ENCODE measurements at places on chromosomes 6 and 20. TPM values are rescaled to one million over a fixed set of nuclear protein-coding genes. Genes with fewer than 3 reads are reported as not detected.

- no peak for DNase-seq
Measured at GRCh38 chr6:97026298-97026697, 101.8 kb downstream of the KLHL32 start.

Gene OOEP
- 1.1 TPM for polyA plus RNA-seq

GRCh38 chr6:82818727-82819126, 246.9 kb downstream of the UBE3D start:
- DNase-seq, result no peak

Gene IRAK1BP1
- 2.3 TPM for polyA plus RNA-seq

- peak; percentile 90 for DNase-seq
Measured at GRCh38 chr20:45771182-45771759, 20.4 kb downstream of the WFDC3 start.

- no peak for DNase-seq
Measured at GRCh38 chr20:2006452-2007361, 12.8 kb upstream of the PDYN start.

Gene GRM4
- polyA plus RNA-seq, result not detected

GRCh38 chr20:25125636-25126035, 43.7 kb upstream of the VSX1 start:
- DNase-seq, result no peak

Gene ISM1
- 5.4 TPM for polyA plus RNA-seq

DNA sequence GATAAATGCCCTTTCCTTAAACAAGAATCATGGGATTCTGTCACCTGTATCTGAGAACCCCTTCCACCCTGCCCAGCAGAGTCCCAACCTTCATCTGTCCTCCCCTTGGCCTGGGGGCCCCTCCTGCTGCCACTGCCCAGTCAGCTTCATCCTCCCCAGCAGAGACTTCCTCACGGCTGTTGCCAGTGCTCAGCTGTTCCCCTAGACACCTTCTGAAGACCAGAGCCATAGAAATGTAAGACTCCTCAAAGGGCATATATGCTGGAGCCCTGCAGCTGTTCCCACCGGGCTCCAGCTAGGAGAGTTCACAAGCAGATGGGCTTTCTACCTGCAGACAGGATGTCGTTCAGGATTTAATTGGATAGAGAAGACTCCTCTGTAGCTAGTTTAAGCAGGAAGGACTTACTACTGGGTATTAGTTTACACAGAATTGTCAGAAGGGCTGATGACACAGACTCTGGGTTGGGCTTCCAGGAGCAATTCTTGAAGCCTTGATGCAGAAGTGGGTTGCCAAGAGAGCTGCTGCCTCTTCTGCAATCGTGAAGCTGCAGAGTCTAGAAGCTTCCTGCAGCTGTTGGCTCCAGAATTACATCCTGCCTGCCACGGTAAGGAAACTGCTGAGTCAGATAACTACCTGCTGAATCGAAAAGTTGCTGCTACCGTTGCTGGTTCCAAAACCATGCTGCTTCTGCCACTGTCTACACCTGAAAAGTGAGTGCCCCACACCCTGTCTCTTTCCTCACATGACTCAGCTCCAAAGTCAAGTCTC, 57.1 kb upstream of the MLN start:
- no peak for DNase-seq

- no peak for DNase-seq
Measured at GRCh38 chr6:40798069-40798770, 211.1 kb upstream of the LRFN2 start.

DNA sequence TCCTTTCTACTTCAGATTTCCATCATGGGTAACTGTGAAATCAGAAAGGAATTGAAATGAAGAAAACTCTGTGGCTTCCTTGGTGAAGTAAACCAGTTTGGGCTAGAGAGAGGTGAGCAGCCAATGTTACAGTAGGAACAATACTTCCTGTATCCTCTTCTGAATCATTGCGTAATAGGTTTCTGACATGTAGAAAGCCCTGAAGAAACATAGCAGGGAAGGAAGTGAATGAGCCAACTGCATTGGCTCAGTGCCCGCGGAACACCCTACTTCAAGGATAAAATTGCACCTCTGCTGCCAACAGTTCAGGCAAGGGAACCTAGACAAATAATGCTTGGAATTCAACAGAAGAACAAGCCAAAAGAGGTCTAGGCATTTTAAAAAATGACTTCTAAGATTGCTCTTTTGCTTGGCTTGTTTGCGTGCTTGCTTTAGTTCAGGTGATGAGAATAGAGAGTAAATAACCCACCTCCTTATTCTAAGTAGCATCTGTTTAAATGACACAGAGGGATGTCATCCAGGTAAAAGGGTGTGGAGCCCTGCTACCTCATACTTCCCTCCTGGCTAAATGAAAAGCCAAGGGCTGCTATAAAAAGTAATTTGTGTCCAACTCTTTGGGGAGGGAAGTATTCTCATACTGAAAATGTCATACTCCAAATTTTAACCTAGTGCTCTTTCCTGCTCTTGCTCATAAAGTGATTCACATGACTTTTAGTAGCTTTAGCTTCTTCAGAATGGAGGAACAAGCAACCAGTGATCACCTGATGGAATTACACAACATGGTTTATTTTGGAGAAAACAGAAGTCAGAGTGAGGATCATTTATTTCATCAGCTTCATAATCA, 30.0 kb upstream of the AKIRIN2 start:
- DNase-seq, result peak; percentile 93

DNA sequence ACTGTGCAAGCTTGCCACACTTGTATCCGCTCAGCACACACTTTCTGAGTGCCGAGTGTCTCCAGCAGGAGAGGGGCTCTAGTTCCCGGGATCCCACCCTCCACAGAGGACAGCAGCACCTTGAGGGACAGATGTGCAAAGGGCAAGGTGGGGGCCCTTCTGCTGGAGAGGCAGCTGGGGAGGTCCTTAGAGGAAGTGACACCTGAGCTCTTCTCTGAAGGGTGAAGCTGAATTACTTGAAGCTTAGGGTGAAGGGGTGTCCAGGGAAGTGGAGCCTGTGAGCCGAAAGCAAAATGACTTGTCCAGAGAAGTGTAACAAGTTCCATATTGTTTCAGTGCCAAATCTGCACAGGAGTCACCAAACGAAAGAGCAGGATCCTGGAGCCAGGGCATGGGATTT, 136.3 kb upstream of the DUSP22 start:
- no peak for DNase-seq

Gene FITM2
- polyA plus RNA-seq, result 2.9 TPM

- no peak for DNase-seq
Measured at GRCh38 chr20:25251019-25251418, 3.1 kb downstream of the PYGB start.

DNA sequence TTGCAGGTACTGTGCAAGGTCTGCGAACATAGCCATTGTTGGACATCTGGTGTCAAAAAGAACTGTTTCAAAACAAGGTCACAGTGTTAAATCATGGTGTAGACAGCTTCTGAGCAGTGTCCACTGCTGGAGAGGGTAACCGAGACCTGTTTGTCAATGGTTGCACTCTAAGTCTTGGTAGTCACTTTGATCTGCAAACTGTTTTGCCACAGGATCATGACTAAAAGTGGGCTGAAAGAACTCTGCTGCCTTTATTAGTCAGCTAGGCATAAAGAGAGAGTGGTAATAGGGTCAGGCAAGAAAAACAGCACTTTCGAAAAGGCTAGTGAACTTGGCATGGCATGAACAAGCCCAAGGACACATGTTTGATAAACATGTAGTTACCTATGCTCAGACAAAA, 552.3 kb upstream of the CITED2 start:
- no peak for DNase-seq

DNA sequence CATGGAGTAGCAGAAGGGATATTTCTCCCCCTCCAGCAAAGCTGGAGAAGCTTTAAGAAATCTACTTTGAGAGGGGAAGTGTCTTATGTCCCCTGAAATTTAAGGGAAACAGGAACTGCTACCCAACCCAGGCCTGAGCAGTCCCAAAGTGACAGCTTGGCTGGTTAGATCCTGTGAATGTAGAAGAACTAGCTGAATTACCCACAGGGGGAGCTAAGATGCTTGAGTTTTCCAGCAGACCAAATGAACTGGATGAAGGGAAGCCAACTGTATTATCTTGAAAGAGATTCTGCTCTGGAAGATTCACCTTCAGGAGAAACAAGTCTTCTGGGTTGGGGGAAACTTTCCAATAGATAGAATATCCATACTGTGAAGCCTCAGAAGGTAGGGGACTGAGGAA, 303.3 kb upstream of the MMS22L start:
- no peak for DNase-seq

DNA sequence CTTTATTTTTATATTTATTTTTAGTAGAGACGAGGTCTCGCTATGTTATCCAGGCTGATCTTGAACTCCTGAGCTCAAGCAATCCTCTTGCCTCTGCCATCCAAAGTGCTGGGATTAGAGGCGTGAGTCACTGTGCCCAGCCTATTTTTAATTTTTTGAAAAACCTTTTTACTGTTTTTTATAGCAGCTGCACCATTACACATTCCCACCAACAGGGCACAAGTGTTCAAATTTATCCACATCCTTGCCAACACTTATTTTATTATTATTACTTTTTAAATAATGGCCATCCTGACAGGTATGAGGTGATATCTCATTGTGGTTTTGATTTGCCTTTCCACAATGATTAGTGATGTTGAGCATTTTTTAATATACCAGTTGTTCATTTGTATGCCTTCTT, 42.5 kb downstream of the PACSIN1 start:
- no peak for DNase-seq

- DNase-seq, result no peak
Measured at GRCh38 chr6:47483516-47483852, 5.9 kb downstream of the CD2AP start.

GRCh38 chr20:49990271-49990720, 7.5 kb downstream of the SNAI1 start:
- no peak for DNase-seq

Measured in aorta (tissue), 5 donors.